ENCODE measurements at places on chromosomes 16 and 17.

DNA sequence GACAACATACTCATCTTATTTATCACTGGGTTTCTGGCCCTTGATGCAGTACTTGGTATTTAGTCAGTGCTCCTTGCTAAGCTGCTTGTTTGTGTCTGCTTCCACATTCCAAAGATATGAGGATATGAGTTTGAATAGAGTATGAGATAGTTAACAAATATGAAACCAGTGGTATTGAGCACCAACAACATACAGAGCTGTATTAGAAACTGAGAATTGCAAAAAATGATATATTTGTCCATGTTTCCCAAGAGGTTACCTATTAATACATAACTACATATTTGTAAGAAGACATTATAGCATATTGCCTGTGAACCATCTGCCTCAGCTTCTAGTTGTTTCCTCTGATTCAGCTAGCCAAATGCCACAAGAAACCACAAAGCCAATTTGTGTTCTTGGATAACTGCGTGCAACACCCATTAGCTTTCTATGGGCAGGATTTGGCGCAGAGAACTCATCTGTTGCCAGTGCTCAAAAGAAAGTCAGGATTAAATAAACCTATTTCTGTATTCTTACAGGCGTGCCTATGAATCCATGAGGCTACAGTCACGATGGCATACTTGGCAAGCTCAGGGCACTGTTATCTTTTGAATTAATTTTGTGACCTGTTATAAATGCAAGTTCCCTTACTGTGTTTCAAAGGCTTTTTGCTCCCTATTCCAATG is 194.4 kb downstream of the MAP2K6 start:
- DNase-seq = no peak

GRCh38 chr17:8120520-8121406 is 2.4 kb upstream of the ALOXE3 start:
- DNase-seq = peak; percentile 77

DNA sequence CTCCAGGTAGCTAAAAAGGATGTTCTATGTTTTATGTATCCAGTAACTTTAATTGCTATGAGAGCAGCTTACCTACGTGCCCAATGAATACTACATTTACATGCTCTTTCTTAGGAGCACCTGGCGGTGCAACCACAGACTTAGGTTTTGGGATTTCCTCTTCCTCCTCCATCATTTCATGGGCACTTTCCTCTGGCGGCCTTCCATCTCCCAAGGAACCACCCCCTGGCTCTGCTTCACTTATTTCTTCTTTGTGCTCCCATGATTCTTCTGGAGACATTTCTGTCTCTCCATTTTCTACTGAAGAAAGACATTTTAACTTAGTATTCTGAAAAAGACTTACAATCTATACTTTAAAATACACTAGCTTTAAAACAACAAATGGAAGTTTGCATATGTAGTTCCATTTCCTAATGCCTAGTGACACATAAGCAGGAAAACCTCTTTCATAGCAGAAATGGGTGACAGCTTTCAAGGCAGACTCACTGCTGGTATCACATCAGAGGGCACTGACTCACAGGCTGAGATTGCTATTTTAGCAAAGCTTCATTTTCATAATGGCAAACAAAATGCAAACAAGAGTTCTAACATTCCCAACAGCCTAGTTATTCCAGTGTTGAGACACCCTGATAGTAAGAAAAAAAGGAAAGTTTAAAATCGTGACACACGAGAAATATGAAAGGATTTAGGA is 19.1 kb downstream of the GSPT1 start:
- DNase-seq = peak; percentile 52

DNA sequence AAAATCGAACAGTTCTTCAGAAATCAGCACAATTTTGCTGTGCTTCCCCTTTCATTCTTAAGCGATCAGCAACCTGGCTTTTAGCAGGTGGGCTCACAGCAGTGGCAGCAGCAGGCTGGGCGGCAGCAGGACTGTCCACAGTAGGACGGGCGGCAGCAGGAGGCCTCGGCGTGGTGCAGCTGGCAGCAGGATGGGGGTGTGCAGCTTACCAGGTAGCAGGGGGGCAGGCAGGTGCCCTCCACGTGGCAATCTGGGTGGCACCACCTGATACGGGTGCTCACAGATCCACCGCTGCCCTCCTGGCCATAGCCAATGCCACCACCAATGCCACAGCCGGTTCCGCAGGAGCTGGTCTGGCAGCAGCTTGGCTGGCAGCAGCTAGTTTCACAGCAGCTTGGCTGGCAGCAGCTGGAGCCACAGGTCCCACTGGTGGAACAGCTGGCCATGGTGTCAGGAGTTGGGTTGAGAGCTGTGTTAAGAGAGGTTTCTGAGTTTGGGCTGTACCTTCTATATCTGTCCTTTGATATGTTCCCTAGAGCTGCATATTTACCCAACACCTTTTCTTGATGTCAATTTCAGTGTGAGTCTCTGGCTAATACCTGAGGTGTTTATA is at the start of gene KRTAP1-4:
Gene KRTAP1-4 (minus strand): TSS at position 563 of the 613 bp plus-strand sequence. CDS start 117 bp downstream, at position 446.
- peak; percentile 53 for DNase-seq

DNA sequence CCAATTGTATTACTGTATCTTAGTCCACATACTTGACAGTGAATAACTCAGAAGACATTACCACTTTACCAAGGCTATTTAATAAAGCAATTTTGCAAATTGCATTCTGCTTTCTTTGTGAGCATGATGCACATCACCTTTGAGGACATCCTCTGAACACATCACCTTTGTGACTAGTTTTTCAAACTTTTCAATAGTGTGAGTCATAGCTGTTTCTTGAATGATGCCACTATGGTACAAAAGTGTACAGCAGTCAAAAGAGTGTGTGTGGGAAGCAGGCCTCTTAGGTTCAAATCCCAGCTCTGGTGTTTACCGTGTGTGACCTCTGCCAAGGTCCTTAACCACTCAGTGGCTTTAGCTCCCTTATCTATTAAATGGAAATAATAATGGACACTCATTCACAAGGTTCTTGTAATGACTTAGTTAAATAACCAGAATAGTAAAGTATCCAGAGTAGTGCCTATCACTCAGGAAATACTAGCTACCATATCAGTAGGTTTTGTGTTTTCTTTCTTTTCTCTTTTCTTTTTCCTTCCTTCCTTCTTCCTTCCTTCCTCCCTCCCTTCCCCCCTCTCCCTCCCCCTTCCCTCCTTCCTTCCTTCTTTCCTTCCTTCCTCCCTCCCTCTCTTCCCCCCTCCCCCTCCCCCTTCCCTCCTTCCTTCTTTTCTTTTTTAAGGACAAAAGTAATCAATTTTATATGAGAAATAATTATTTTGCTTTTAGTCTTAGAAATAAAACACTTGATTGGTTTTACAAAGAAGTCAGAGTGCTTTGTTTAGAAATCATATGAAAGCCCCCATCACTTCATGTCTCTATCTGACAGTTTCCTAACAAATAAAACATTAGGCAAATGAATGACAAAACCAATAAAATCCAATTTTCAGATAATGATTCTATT is 178.9 kb downstream of the MYO1D start:
- no peak for DNase-seq

DNA sequence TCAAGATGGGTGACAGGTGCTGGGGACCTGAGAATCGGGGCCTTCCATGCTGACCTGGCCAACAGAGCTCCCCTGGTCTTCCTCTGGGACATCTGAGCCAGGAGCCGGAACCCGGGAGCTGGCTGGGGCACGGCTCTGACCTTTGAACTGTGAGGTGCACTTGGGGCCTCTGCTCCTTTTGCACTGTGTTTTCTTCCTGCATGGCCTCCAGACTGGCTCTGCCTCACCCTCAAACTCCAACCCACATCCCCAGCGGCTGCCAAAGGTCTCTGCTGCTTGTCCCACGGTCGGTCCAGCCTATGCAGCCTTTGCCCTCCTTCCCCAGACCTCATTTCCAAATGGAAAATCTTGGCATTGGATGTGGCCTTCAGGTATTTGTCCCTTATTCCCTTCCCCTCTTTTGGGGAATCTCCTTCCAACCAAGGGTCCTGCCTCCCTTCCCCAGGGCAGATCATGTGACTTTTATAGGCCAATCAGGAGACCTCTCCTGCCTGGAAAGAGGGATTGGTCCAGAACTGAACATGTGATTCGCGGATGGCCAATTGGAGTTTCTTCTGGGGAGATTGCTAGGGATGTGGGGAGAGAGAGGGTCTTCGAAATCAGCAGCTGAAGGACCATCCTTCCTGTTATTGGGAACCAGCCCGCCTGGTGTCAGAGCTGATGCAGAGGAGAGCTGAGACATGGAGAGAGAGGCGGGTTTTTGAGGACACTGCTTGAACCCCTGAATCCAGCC is 117.9 kb downstream of the CYLD start:
- DNase-seq = no peak

DNA sequence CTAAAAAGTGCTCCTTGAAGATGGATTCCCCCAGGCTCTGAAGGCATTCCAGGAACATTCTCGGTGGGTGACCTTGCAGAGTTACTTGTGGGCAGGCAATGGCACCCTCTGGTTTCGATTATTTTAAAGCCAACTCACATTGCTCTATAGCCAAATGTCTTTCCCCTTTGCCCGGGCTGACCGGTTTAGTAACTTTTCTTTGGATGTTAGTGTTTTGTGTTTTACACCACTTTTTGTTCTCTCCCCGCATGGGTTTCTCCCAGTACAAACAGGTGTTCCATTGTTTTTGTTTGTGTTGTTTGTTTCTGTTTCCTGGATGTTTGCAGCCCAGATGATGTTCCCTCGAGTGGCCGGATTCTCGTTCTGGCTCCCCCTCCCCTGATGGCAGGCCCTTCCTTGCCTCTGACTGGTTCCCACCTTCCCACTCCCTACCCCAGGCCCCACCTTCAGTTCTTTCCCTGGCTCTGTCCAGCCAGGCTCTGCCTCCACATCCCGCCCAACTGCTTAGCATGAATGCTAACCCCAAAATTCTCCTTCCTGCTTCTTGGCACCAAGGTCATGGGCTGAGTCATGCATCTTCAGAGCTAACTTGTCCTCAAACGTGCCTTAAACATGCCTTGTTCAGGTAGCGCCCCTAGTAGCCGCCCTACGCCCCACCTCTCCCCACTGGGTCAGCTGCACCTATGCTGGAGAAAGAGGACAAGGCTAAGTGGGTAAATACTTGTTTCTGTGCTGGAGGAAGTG is 40.6 kb downstream of the ELAC2 start:
- DNase-seq = no peak

DNA sequence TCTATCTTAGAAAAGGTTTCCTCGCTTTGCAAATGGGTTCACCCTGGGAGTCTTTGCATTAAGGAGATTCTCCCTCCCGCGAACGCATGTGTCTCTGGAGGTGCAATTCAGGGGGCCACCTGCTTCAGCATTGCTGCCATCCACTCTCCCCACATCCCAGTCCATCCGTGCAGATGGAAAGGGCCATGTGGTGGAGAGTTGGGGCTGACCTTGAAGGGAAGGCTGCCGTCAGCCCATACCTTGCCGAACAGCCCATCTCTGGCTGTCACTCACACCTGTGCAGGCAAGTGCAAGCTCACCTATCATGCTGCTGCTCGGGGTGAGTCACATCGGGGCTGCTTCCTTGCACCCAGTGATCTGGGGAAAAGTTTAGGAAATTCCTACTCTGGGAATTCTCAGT is 106.1 kb downstream of the ZNF423 start:
- DNase-seq = peak; percentile 8

GRCh38 chr17:30188211-30188939 is 47.1 kb downstream of the SLC6A4 start:
- DNase-seq = no peak

DNA sequence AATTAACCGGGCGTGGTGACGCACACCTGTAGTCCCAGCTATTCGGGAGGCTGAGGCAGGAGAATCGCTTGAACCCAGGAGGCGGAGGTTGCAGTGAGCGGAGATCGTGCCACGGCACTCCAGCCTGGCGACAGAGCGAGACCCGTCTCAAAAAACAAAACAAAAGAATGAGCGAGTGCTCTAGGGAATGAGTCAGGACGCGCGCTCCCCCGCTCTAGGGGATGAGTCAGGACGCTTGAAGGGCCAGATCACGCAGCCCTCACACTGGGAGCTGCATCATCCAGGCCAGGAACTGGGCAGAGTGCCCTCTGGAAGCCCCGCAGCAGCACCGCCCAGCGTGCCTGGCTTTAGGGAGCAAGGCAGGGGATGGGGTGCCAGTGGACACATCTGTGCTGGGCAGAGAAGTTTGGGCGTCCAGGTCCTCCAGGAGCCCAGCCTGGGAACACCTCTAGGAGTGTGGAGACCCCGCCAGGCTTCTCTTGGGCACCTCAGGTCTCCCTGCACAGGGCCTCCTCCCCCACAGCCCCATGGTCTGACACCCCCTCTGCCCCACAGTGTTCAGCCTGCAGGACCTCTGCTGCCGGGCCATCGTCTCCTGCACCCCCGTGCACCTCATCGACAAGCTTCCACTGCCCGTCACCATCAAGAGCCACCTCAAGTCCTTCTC is 3.9 kb upstream of the WFIKKN1 start:
- DNase-seq = no peak
